ENCODE measurements at places on chromosomes 1 and 21.

DNA sequence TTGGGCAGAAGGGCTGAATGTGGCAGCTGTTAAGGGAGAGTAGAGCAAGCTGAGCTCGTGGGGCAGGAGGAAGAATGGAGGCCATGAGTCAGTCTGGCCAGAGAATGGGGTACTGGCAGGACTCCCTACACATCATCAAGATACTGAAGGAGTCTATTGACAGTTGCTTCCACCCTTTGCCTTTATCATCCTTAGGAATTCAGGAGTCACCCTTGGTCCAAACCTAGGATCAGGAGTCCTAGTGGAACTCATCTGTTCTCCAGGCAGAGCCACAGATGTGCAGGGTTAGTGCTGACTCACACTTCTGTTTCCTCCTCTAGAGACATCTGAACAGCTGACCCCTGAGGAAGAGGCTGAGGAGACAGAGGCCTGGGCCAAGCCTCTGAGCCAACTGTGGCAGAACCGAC is 18.7 kb upstream of the ST3GAL3 start:
- DNase-seq, result no peak

- no peak for DNase-seq
Observed at GRCh38 chr1:187840557-187840956, 1011.8 kb downstream of the PLA2G4A start.

GRCh38 chr1:65343286-65343685 is 33.9 kb downstream of the DNAJC6 start:
- DNase-seq, result no peak

GRCh38 chr1:49240709-49241221 is 464.1 kb upstream of the BEND5 start:
- DNase-seq, result no peak

GRCh38 chr1:163406772-163407171 is 85.0 kb downstream of the NUF2 start:
- DNase-seq, result no peak

DNA sequence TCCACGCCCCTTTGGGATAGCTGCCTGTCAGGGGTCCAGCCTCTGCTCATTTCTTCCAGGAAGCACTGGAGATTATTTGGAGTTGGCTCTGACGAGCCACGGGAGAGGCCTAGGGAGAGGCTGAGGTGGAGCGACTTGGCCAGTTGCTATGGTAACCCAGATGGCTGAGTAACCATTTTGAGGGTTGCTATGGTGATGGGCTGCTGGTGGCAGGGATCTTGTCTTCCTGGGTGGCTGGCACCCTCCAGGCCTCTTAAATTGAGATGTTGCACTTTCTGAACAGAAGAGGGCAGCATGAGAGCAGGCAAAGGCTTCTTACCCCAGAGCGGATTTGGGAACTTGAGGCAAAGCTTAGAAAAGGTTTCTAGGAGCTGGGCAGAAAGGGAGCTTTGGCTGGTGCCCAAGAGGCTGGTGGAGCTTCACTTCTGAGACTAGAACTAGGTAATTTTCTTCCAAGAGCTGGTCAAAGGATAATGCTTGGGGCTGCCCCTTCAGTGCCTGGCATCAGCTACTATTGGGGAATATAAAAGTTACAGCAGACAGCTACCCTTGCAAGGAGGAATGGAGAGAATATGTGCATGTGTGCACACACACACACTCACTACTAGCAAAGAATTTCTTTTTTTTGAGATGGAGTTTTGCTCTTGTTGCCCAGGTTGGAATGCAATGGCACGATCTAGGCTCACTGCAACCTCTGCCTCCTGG is 72.5 kb downstream of the NDUFS5 start:
- DNase-seq, result peak; percentile 29

GRCh38 chr21:34270411-34270810 is 93.4 kb upstream of the KCNE2 start:
- no peak for DNase-seq

DNA sequence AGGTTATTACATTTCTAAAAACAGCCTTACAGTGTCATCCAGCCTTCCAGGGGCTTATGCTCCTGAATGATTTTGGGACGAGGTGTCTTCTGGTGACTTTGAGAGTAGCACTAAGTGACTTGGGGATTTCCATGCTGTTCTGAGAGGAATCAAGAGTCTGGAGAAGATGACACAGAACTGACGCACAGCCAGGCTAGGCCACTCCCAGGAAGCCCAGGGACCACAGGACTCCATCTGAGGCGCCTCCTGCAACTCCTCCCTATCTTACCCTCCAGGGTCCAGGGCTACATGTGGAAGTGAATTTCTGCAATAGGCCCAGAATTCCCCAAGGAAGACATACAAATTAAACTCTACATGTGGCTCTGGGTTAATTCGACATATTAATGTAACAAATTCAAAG is 92.5 kb downstream of the SLC25A24 start:
- DNase-seq, result no peak

Measured in stimulated activated effector memory CD8-positive, alpha-beta T cell treated with anti-CD3 and anti-CD28 coated beads, Interleukin-12 subunit alpha, Interleukin-12 subunit beta, amount 100 ng/mL, for 72 hours (primary cell).